Lung (tissue), 17 donors: ENCODE measurements at places on chromosomes 4 and X.

- no peaks in the 10 kb centered on the region for H3K27me3 ChIP-seq
- H3K4me1 ChIP-seq, result no peaks in the 10 kb centered on the region
- no peak for DNase-seq
- no peak overlapping the region for H3K27ac ChIP-seq
These were observed 26.4 kb upstream of the MMRN1 start for GRCh38 chr4:89868276-89868675.

- H3K27me3 ChIP-seq, result no peaks in the 10 kb centered on the region
- no peak overlapping the region for H3K4me3 ChIP-seq
- H3K4me1 ChIP-seq, result no peaks in the 10 kb centered on the region
- no peaks in the 10 kb centered on the region for H3K36me3 ChIP-seq
- H3K27ac ChIP-seq, result no peak overlapping the region
These were observed 701.9 kb upstream of the ACTRT1 start for GRCh38 chrX:128754130-128754529.

DNA sequence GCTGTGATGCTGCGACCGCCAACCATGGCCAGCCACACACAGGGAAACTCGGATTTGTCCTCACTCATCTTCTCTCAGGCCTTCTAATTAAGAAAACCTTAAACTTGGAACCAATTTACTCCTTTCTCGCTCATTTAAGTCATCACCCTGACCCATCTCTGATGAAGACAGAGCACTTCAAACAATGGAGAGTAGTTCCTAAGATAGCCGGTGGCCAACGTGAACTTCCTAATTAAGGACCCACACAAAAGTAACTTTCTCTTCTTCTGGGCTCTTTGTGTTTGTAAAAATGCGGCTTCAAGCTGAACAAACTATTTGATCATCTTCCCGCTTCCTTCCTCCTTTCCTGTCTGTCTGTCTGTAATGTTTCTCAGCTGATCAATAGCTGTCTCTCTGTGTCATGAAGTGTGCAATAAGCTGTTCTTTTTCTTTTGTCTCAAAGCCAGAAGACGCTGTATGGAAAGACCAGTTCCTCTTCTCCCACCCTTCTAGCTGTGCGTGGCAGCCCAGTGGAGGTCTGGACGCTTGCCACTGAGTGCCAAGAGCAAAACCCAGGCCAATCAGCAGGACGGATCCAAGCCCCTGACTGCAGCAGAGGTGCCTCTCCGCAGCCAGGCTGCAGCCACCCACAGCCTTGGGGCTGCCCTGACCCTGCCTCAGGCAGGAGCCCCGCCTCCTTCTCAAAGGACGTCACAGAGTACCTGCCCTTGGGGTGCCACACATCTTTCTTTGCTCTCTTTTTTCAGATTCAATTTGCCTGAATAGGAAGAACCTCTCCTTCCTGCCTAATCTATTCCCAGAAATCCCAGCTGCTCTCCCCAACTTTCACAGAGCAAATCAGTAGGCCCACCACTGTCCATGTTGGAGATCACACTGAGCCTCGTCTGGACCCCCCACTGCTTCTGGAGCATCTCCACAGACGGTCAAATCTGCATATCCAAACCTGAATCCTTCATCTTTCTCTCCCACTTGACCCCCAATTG lies 59.3 kb downstream of the MAML3 start:
- H3K27ac ChIP-seq, result peak overlapping the region; percentile 55
- peak; percentile 84 for DNase-seq
- H3K4me1 ChIP-seq, result peaks cover 45% of the 10 kb centered on the region
- no peaks in the 10 kb centered on the region for H3K27me3 ChIP-seq

DNA sequence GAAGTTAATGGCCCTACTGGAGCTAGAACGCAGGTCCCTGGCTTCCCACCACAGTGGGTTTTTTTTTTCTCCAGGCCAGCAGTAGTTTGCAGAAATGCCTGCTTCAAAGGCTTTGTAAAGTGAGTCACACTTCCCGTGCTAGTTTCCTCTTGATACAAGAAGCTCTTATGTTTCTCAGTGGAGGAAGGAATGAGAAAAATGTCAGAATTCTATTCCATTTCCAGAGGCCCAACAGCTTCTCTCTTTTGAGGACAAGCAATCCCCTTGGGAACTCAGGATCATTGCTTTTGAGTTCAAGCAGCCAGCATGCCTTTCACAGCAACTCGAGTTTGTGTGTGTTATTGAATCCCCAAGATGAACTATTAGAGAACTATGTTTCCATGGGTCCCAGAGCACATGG lies 134.3 kb downstream of the GUCY2F start:
- H3K36me3 ChIP-seq, result no peaks in the 10 kb centered on the region
- DNase-seq, result peak; percentile 25
- H3K4me1 ChIP-seq, result no peaks in the 10 kb centered on the region
- no peak overlapping the region for H3K4me3 ChIP-seq
- no peaks in the 10 kb centered on the region for H3K27me3 ChIP-seq

DNA sequence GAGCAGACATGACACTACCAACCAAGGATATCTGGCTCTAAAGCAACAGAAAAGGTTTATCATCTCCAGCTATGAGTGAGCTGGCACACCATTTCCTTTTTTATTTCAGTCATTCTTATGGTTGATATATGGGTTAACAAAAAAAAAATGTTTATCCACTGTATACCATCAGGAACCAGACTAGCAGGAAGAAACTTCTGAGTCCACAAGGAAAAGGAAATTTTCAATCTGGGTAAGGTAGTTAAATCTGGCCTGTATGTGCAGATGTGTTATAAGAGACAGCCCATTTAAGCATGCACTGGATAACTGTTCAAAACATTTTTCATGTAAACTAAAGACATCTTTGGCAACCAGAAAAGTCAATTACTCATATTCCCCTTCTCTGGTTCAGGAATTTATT lies 35.0 kb downstream of the AMMECR1 start:
- DNase-seq, result no peak
- no peak overlapping the region for H3K4me3 ChIP-seq
- no peaks in the 10 kb centered on the region for H3K36me3 ChIP-seq
- no peaks in the 10 kb centered on the region for H3K4me1 ChIP-seq
- no peaks in the 10 kb centered on the region for H3K27me3 ChIP-seq

- peaks cover under 1% of the 10 kb centered on the region for H3K36me3 ChIP-seq
- H3K27me3 ChIP-seq, result no peaks in the 10 kb centered on the region
- no peak for DNase-seq
- H3K4me1 ChIP-seq, result peaks cover 1% of the 10 kb centered on the region
These were observed 4.3 kb upstream of the RBM3 start for GRCh38 chrX:48569958-48570357.

- no peak overlapping the region for H3K4me3 ChIP-seq
- no peaks in the 10 kb centered on the region for H3K36me3 ChIP-seq
- DNase-seq, result no peak
- no peak overlapping the region for H3K27ac ChIP-seq
- H3K27me3 ChIP-seq, result no peaks in the 10 kb centered on the region
These were observed 87.8 kb downstream of the HPGD start for GRCh38 chr4:174434455-174434854.

DNA sequence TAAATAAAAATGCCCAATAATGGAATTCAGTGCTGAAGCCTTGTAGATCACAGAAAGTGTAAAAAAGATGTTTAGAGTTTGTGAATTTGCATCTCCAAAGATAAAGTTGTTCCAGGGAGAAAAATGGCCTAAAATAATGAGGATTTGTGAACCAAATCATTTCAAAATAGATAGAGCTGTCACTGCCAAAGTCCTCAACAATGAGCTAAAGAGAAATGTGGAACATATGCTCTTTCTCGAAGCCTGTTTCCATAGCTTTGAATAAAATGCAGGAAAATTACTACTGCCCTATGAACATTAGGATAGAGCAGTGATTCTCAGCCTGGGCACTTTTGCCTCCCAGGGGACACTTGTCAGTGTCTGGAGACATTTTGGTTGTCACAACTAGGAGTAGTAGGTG lies 3.4 kb upstream of the AP1S2 start:
- H3K27ac ChIP-seq, result no peak overlapping the region
- no peak for DNase-seq
- H3K36me3 ChIP-seq, result no peaks in the 10 kb centered on the region
- H3K4me3 ChIP-seq, result no peak overlapping the region

- H3K4me1 ChIP-seq, result no peaks in the 10 kb centered on the region
- no peak overlapping the region for H3K27ac ChIP-seq
- no peaks in the 10 kb centered on the region for H3K36me3 ChIP-seq
- no peaks in the 10 kb centered on the region for H3K27me3 ChIP-seq
- DNase-seq, result no peak
- H3K4me3 ChIP-seq, result no peak overlapping the region
These were observed 1710.3 kb upstream of the PCDH7 start for GRCh38 chr4:29009908-29010307.

GRCh38 chr4:101824500-101824899 lies 34.0 kb downstream of the BANK1 start:
- H3K27ac ChIP-seq, result no peak overlapping the region
- no peaks in the 10 kb centered on the region for H3K27me3 ChIP-seq
- no peak for DNase-seq
- H3K4me3 ChIP-seq, result no peak overlapping the region
- no peaks in the 10 kb centered on the region for H3K4me1 ChIP-seq
- no peaks in the 10 kb centered on the region for H3K36me3 ChIP-seq

DNA sequence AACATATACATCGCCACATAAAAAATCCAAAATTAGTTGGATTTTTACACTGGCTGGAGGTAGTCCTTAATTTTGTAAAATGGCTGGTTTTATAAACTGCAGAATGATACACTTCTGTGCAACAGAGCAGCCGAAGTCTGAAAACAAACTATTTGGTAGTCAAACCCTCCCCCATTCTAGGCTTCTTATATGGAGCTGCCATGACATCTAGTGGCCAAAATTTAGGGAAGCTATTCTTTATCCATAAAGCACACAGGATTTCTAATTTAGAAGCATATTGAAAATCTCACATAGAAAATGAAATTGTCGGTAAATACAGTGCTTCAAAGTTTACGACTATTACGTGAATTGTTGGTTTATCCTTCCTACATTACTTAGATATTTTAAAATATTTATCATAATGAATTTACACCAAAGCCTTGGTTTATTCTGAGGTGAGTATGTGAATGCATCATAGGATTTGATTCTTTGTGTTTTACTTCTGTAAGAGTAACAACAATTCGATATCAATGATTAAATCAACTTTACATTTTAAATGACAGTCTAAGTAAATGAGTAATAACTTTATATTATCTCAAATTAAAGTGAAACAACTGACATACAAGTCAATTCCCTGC lies 113.4 kb upstream of the FAM241A start:
- H3K4me3 ChIP-seq, result no peak overlapping the region
- no peaks in the 10 kb centered on the region for H3K4me1 ChIP-seq
- no peaks in the 10 kb centered on the region for H3K36me3 ChIP-seq
- DNase-seq, result peak; percentile 26
- peaks cover 8% of the 10 kb centered on the region for H3K27me3 ChIP-seq
- no peak overlapping the region for H3K27ac ChIP-seq

DNA sequence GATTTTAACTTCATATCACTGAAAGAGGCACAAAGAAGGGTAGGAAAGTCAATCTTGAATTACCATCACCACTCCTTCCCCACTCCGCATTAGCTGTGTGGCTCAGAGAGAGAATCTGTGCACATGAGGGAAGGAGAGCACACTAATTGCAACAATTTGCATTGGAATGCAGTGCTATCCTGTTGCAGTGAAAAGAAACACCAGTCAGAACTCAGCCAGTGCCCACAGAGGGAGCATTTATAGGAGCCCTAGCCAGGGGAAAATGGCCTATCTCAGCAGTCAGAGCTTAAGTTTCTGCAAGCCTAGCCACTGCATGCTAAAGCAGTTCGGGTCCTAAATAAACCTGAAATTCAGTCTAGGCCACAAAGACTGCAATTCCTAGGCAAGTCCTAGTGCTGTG lies 159.4 kb upstream of the AR start:
- no peak for DNase-seq
- H3K27me3 ChIP-seq, result no peaks in the 10 kb centered on the region
- no peaks in the 10 kb centered on the region for H3K4me1 ChIP-seq
- no peak overlapping the region for H3K27ac ChIP-seq
- no peak overlapping the region for H3K4me3 ChIP-seq

DNA sequence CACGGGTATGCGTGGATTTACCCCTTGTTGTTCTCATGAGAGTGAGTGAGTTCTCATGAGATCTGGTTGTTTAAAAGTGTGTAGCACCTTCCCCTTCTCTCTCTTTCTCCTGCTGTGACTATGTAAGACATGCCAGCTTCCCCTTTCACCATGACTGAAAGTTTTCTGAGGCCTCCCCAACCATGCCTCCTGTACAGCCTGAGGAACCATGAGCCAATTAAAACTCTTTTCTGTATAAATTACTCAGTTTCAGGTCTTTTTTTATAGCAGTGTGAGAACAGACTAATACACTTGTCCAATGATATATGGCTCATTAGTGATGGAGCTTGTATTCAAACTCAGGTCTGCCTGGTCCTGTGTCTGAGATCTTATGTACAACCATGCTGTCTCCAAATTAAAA lies 28.5 kb upstream of the RTL3 start:
- DNase-seq, result no peak
- H3K4me3 ChIP-seq, result no peak overlapping the region
- H3K27me3 ChIP-seq, result no peaks in the 10 kb centered on the region
- no peaks in the 10 kb centered on the region for H3K4me1 ChIP-seq

- H3K4me1 ChIP-seq, result no peaks in the 10 kb centered on the region
- peak within 1 kb of the TSS; percentile 24 for H3K4me3 ChIP-seq
- H3K36me3 ChIP-seq, result no peaks in the 10 kb centered on the region
- H3K27ac ChIP-seq, result no peak within 1 kb of the TSS
These were observed at the start of gene NUDT10 for GRCh38 chrX:51332188-51332942. Gene NUDT10 (plus strand): TSS chrX:51332822. CDS start chrX:51332966, 144 bp downstream.

- H3K4me1 ChIP-seq, result no peaks in the 10 kb centered on the region
- no peaks in the 10 kb centered on the region for H3K27me3 ChIP-seq
- peak; percentile 67 for DNase-seq
- H3K4me3 ChIP-seq, result no peak overlapping the region
- peaks cover 5% of the 10 kb centered on the region for H3K36me3 ChIP-seq
These were observed 23.2 kb downstream of the PRPS2 start for GRCh38 chrX:12814420-12814819.

DNA sequence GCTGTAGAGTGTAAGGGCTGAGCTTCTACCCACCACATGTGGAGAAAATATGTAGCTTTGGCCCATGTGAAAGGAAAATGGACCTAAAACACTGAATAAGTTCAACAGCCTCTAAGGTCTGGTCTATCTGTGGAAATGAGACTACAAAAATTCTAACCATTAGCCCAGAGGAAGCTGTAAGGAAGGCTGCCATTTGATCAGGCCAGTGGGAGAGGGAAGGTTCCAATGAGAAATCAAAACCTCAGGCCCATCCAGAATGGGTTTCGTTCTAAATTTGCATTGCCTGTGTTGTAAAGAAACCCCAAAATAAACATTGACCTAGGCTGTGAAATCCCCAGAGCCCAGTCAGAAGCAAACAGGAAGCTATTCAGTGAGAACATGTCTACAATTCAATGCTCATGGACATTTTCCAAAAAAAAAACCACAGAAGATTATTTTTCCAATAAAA lies 320.4 kb upstream of the SLC7A11 start:
- no peak overlapping the region for H3K4me3 ChIP-seq
- H3K27ac ChIP-seq, result peak overlapping the region; percentile 26
- no peak for DNase-seq
- no peaks in the 10 kb centered on the region for H3K27me3 ChIP-seq
- no peaks in the 10 kb centered on the region for H3K4me1 ChIP-seq
